ENCODE measurements at places on chromosomes 7 and 10.
A peak's percentile ranks its signal among the peaks of the same experiment; 100 is the strongest.

DNA sequence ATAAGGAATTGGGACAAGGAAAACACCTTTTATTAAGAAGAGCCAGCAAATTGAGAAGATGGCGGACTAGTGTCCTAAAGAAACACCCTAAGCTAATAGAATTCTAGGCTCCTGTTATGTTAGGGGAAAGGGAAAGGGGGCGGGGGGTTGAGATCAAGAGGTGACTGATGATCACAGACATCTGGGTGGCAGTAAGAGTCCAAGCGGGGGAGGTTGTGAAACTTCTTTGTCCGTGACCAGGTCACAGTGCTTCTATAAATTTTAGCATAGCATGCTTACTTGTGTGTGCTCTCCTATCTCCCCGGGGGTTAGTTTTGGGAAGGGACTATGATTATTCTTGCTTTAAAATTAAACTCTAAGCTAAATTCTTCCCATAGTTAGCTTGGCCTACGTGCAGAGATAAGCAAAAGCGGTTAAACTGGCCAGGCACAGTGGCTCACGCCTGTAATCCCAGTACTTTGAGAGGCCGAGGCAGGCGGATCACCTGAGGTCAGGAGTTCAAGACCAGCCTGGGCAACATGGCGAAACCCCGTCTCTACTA, 262.1 kb downstream of the SKIDA1 start:
- DNase-seq, result no peak

DNA sequence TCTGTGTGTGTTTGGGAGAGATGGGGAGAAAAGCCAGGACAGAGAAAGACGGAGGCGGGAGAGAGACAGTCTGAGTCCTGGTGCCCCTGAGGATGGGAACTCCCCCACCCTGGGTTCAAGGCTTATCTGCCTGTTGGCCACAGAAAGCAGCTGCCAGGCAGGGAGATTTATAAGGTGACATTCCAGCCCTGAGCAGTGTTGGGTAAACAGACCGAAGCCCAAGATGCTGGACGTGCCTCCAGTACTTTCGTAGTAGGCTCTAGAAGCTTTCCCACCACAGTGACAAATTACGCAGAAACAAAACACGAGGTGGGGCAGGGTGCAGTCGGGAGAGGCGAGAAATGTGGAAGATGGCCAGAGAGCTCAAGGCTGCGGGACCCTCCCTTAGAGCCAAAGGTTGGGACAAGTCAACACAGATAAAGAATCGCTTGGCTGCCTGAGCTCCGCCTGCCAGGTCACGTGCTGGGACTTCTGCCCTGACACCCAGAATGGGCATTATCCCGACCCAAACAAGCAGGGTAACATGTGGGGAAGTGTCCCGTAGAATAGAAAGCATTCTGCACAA, 41.1 kb downstream of the CCDC3 start:
- DNase-seq, result no peak

- no peak for DNase-seq
These were observed 29.3 kb upstream of the ERCC6 start for GRCh38 chr10:49568235-49568634.

GRCh38 chr7:36651404-36651803, 72.9 kb downstream of the AOAH start:
- no peak for DNase-seq

- no peak for DNase-seq
These were observed 38.9 kb upstream of the ITGA8 start for GRCh38 chr10:15758618-15759017.

- DNase-seq, result no peak
These were observed 426.4 kb downstream of the TYW1 start for GRCh38 chr7:67423065-67423464.

GRCh38 chr10:60555700-60556099, 166.0 kb upstream of the ANK3 start:
- no peak for DNase-seq

GRCh38 chr10:102610441-102610887, 33.8 kb upstream of the TRIM8 start:
- DNase-seq, result no peak

DNA sequence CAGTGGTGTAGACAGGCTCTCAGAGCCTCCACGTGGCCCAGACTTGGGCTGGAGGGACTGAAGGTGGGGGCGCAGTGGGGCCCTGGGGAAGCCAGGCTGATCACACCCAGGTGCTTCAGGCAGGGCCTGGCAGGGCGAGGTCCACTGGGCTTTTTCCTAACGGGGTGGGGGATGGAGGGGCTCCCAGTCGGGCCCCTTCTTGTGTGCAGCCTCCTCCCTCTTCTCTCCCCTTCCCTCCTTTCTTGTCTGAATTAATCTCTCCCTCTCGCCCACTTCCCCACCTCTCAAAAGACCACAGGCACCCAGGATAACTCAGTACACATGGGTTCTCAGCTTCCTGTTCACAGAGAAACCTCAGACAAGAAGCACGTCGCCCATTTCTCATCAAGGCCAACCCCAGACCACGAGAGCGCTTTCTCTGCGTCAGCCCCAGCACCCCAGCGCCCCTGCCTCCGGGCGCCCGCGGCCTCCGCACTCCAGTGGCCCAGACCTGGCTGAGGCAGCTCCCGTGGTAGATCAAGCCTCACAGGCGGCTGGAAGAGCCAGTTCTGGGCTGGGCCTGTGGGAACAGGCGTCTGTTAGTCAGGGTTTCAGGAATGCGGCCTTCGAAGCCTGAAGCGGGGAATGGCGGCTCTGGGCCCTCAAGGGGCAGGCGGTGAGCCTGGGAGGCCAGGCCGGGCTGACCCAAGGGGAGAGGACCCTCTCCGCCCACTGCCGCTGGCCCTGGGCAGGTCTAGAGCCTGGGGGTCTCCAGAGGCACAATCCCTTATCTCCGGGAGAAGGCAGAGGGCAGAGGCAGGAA, 50.6 kb downstream of the PWWP2B start:
- DNase-seq, result peak; percentile 88

GRCh38 chr7:46091071-46091470, 170.0 kb upstream of the IGFBP3 start:
- no peak for DNase-seq

DNA sequence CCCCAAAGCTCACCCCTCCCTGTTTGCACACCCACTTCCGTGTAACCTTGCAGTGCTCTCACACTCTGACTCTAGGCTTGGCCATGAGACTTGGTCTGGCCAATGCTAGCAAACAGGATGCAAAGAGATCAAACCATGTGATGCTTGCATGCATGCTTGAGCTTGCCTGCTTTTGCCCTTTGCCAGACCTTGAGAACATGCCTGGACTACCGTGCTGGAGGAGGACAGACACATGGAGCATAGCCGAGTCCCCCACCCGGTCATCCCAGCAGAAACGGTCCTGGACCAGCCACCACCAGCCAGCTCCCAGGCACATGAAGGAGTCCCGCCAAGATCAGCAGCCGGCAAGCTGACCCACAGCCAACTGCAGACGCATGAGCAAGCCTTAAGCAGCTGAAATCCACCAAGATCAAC, 23.4 kb downstream of the PYROXD2 start:
- no peak for DNase-seq

DNA sequence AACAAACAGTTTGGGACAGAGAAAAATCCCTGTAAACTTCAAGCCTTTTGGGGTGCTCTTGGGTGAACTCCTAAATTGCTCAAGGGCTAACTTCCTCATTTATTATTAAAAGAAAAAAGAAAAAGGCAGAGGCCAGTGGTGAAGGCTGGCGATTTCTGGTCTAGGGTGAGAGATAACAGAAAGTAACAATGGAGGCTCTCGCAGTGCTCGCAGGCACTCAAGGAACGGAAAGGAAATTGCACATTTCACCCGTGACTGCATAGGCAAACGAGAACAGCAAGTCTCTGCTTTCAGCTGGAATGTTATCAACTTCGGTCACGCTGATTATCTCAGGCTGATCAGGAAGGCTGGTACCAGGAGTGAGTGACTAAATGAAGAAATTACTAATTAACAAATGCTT, 70.7 kb downstream of the PRKAG2 start:
- peak; percentile 46 for DNase-seq

DNA sequence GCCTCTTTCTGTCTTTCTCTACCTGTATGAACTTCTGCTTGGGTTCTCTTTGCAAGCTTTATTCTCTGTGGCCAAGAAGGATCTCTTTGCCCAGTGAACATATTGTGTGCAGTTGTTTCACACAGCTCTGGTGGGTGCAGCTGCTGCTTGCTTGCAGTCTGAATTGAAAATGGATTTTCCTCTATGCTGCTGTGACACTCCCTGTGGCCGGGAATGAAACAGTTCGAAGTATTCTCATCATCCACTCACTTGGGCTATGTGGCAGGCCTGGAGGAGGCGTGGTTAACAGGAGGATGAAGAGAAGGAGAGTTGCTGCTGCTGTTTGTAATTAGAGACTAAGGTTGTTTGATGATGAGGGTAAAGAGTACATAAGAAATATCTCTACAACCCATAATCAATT, 28.4 kb upstream of the ITGA8 start:
- DNase-seq, result no peak

DNA sequence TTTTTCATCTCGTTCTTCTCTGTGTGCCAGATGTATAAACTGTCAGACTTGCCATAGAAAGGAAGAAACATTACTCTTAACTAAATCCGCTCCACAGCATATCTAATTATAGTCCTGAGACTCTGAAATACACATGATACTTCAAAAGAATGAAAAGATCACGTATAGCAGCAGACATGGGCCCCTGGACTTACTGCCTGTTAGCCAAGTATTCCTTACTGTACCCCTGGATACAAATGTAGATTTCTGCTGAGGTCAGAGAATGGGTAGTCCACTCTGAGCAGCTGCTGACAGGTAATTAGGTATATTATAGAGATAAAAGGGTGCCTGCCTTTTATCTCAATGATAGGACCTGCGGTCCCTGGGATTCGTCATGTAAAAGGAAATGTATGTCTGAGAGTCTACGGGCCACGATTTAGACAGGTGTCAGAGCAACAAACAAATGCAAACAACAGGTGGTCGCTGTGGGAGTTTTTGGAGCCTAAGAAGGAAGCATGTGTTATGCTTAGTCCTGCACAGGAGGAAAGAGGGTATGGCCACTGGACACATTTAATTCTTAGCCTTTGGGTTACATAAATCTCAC, 69.4 kb downstream of the VOPP1 start:
- DNase-seq, result no peak

GRCh38 chr7:92674379-92674778, 84.2 kb upstream of the FAM133B start:
- no peak for DNase-seq

DNA sequence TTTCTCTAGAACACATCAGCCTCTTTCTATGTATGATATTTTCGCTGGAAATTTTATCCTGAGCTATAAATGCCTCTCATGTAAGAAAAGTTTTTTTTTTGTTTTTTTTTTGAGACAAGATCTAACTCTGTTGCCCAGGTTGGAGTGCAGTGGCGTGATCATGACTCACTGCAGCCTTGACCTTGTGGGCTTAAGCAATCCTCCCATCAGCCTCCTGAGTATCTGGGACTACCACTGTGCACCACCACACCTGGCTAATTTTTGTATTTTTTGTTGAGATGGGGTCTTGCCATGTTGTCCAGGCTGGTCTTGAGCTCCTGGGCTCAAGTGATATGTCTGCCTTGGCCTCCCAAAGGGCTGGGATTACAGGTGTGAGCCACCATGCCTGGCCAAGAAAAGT, 80.4 kb downstream of the ADK start:
- no peak for DNase-seq

GRCh38 chr10:47254611-47255010, 45.4 kb upstream of the GDF10 start:
- DNase-seq, result no peak

GRCh38 chr7:92831716-92832533, 4.4 kb downstream of the CDK6 start:
- DNase-seq, result no peak

GRCh38 chr10:60937022-60937421, 7.0 kb downstream of the RHOBTB1 start:
- DNase-seq, result no peak

DNA sequence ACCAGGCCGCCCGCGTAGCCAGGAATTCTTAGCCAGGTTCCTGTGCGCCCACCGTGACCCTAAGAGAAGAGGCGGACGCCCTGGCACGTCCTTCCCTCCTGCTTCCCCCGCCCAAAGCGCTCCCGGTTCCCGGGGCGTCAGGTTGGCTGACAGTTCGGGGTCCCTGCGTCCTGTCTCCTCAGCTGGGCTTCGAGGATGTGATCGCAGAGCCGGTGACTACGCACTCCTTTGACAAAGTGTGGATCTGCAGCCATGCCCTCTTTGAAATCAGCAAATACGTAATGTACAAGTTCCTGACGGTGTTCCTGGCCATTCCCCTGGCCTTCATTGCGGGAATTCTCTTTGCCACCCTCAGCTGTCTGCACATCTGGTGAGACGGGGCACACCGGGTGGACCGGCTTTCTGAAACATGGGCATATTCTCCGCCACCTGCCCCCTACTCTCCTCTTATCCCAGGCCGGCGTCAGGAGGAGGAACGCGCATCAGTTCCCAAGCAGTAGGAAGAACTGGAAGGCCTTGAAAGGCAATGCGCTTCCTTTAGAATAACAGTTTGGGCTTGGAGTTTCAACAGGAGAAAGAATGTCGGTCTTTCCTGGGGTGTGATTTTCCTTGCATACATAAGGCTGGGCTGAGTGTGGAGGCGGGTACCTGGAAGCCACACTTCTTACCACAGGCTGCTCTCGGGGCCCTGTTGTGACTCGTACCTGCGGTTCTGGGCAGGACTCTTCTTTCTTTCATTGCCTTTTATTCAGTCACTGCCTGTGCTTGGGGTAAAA, 728 bp downstream of the CAV2 start:
- DNase-seq, result no peak

Measured in CD4-positive, alpha-beta T cell treated with Interleukin-15 for 1 hour (primary cell).